ENCODE measurements at places on chromosomes 7 and 10.

DNA sequence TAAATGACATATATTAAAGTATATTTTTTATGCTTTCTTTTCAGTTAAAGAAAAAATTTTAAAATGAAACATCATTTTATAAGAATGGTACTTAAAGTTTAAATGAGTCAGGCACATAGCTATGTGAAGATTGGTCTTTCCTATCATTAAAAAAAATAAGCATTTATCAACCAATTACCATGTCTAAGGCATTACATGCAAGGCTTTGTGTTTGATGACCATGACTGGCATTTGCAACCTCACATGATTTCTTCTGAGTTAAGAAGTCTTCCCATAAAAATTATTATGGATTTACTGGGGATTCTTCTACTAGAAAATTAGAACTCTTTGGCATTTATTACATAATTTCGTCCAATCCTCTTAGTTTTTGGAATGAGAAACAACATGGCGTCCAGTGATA lies 776.1 kb downstream of the MAGI2 start:
- DNase-seq = no peak

GRCh38 chr10:42969147-42969546 lies 107.7 kb upstream of the RET start:
- DNase-seq = no peak

GRCh38 chr7:22697876-22698606 lies 29.0 kb upstream of the IL6 start:
- DNase-seq = peak; percentile 88

DNA sequence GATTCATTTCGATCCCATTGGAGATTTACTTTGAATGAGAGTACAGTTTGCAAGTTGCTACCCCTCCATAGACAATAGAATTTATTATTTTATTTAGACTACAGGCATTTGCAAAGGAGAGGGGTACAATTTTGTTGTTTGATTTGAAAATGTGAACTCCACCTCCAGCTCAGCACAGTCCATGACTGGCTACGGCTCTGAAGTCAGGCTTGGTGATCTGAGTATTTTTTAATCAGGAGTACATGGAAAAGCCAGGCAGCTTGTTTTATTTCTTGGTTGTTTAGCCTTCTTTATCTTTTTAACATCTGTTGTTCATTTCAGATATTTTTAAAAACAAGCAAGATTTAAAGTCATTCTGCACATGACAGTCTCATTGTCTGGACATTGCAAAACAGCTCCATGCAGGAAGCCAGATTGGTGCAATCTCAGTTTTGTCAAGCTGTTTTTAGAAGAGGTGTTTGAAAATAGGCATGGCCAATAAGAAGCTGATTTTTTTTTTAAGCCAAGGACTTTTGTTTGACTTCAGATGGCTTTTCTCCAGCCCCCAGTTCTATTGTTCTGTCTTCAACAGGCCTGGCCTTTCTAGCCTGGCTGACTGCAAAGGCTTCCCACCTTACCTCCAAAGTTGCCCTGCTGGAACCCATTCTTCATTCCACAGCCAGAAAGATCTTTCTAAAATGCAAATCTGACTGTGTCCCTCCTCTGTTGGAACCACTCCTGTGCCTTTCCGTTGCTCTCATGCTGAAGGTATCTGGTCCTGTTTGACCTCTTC lies 12.2 kb downstream of the PLXDC2 start:
- peak; percentile 51 for DNase-seq

DNA sequence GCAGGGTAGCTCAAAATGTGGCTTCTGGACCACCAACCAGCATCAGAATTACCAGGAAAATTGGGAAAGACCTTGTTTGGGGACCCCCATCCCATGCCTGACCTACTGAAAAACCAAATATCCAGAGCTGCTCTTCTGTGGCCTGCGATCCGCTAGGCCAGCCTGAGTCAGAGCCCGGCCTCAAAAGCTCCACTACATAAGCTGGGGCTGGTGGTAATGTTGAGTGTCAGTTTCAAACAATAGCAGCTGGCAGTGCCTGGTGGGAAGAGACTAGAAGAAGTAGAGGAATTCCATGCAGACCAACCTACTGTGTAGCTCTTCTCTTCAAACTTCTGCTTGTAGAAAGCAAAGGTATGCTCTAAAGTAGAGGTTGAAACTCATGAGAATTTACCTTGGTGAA lies 52.0 kb downstream of the KLRG2 start:
- no peak for DNase-seq

DNA sequence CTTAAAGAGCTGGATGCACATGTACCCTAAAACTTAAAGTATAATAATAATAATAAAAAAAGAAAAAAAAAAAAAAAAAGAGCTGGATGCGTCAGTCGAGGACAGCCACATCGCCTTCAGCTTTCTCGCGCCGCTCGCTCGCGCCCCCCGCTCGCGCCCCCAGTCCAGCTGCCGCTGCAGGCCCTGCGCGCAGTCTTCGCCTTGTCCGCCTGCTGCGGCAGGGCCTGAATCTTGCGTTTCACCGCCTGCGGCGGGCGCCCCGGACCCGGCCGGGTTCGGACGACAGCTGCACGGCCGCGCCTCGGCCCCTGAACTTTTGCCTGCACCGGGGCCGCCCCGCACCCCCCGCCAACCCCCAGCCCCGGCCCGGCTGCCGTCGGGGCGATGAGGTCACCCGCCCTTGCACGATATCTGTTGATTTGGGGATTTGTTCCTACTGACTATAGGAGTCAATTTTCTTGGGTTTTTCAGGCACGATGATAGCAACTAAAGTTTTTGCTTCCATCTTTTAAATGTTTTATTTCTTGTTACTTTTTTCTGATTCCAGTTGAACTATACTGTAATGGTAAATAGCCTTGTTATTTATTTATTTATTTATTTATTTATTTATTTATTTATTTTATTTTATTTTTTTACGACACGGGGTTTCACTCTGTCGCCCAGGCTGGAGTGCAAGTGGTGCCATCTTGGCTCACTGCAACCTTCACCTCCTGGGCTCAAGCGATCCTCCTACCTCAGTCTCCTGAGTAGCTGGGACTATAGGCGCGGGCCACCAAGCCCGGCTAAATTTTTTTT lies 33.5 kb upstream of the CPN1 start:
- no peak for DNase-seq

GRCh38 chr10:90930971-90931871 lies 10.3 kb upstream of the ANKRD1 start:
- DNase-seq = no peak

DNA sequence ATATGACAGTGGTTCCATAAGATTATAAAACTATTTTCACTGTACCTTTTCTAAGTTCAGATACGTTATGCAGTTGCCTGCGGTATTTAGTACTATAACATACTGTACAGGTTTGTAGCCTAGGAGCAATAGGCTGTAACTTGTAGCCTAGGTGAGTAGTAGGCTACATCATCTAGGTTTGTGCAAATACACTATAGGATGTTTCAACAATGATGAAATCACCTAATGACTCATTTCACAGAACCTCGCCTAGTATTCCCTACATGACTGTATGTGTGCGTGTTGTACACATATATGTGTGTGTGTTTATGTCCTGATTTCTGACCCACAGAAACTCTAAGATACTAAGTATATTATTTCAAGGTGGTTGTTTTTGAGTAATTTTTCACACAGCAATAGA lies 139.0 kb downstream of the HERPUD2 start:
- no peak for DNase-seq

GRCh38 chr10:30151581-30152389 lies 92.4 kb upstream of the JCAD start:
- peak; percentile 62 for DNase-seq

GRCh38 chr10:75773231-75773780 lies 341.9 kb downstream of the LRMDA start:
- DNase-seq = peak; percentile 22

DNA sequence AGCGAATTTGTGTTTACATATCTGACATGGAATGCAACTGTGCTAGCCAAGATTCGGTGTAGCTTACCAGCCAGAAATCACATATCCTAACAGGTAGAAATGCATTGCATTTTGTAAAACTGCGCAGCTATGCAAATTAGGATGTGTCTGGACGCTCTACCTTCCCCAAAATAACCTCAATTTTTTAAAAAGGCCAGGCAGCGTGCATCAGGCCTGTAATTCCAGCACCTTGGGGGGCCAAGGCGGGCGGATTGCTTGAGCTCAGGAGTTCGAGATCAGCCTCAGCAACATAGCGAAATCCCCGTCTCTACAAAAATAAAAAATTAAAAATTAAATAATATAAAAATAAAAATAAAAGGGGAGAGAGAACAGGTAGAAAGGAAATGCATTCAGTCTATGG lies 305.0 kb downstream of the TYW1 start:
- DNase-seq = no peak

Measured in suppressor macrophage treated with lipopolysaccharide for 4 hours (primary cell).